Omental fat pad (tissue), 4 donors: ENCODE measurements at places on chromosomes 13 and 19.

DNA sequence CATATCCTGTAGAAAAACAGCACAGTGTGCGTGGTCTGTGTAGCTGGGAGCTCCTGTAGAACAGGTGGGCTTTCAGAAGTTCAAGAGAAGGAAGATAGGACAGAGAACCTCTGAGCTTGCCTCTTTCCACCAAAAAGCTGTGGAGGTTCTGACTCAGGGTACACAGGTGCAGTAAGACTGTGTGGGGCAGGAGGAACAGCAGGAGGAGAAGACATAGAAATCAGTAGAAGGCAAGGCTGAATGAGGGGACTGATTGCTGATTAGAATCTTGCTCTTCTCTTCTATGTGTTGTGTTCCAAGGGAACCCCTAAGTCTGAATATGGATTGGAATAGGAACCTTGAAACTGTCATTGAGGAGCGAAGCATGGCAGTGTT is 122.7 kb downstream of the AKAP11 start:
- no peak for DNase-seq

DNA sequence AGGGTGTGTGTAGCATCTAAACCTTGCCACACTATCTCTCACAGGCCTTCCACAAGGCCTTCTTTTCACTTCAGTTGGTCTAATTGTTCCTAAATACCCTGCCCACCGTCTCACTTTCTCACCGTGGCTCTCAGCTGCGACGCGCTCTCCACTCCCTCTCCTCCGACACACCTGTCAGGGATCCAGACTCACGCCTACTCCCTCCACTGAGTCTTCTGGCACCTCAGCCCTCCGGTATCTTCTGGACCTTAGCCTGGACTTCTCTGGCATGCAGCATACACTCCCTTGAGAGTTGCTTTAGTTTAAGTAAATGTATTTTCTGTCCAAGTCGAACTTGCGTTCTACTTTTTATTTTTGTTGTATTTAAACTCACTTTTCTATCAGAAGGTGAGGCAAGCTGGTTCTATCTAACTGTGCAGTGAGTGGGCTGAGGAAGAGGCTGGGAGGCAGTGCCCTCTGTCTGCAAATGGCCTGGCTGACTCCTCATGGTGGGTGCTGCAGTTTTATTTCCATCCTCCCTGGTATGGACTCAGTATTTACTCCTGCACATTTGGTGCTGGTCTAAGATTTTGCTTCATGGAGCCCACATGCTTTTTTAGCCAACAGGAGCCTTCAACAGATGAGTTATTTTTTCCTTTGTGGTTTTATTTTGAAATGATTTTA is 28.5 kb upstream of the ARGLU1 start:
- DNase-seq = no peak

DNA sequence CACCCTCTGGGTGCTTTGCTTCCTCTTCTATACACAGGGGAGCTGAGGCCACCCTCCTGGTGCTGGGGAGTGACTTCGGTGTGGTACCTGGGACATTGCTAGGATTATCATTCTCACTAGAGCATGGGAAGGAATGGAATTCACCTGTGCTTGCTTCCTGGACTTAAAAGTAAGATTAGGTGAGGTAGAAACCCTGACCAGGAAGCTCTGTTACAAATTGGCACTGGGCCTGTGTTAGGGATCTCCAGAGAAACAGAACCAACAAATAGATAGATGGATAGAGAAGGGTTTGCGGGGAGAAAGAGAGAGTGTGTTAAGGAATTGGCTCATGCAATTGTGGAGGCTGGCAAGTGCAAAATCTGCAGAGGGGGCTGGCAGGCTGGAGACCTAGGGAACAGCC is 13.9 kb upstream of the SIAH3 start:
- no peak for DNase-seq

DNA sequence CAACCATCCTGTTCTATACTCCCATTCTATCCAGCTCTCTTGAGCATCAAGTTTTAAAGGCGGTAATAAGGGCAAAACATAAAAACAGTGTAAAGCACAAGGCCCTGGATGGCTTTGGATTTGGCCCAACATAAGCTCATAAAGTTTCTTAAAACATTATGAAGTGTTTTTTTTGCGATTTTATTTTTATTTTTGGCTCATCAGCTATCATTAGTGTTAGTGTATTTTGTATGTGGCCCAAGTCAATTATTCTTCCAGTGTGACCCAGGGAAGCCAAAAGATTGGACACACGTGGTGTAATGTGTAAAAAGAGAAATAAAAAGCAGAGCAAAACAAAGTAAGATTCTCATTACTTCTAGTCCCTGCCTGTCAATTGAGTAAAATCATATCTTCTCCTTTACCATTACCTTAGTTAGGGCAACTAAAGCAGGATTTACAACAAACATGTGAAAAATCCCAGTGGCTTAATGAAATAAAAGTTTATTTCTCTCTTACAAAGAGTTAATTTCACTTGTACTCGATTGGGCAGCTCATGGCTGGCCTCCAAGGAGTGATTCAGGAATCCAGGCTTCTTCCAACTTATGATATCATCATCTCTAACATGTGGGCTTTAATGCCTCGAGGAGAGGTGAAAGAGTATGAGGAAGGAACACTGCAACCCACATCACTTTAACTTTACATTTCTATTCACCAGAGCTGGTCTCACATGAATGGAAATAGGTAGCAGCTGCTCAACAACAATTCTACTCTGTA is 725.2 kb upstream of the SLITRK1 start:
- DNase-seq = no peak

GRCh38 chr13:96835546-96835945 is 158.7 kb downstream of the OXGR1 start:
- DNase-seq = no peak

DNA sequence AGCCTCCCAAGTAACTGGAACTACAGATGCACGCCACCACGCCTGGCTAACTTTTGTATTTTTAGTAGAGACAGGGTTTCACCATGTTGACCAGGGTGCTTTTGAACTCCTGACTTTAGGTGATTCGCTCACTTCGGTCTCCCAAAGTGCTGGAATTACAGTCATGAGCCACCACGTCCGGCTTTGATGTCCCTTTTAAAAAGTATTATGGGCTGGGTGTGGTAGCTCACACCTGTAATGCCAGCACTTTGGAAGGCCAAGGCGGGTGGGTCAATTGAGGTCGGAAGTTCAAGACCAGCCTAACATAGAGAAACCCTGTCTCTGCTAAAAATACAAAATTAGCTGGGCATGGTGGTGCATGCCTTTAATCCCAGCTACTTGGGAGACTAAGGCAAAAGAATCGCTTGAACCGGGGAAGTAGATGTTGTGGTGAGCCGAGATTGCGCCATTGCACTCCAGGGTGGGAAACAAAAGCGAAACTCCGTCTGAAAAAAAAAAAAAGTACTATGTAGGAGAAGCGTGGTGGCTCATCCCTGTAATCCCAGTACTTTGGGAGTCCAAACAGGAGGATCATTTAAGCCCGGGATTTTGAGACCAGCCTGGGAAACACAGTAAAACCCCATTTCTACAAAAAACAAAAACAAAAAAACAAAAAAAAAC is 22.8 kb upstream of the ERVV-1 start:
- DNase-seq = no peak

- DNase-seq = no peak
These were observed 9.4 kb downstream of the C19orf81 start for GRCh38 chr19:50658441-50659317.

DNA sequence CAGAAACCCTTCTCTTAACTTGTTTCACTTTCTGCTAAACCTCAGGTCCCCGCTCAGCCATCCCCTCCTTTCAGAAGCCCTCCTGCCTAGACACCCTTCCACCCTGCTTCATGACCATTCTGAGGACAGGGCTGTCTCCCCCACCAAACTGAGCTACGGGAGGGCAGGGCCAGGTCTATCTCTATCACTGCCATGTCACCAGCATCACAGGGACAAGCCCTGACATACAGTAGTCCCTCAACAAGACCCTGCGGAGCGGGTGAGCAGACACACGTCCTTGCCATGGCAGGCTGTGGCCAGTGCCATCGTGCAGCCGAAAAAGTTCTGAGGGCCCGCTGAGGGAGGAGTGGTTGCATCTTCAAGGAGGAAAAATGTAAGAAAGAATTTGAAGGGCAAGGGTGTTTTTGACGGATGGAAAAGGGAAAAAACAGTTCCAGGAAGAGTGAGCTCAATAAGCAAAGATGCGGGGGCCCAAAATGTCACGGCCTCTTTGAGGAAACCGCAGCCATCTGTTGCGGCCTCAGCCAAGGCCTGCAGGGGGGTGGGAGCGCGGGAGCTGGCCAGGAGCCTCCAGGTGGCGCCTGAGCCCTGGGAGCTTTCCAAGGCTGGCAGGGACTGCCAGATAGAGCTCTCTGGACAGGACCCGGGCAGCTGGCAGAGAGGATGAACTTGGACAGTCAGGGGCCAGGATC is 8.1 kb downstream of the PTGIR start:
- no peak for DNase-seq

- DNase-seq = no peak
These were observed 34.4 kb downstream of the ZNF44 start for GRCh38 chr19:12260236-12260635.

GRCh38 chr13:30743319-30744055 is 8.1 kb downstream of the ALOX5AP start:
- peak; percentile 61 for DNase-seq

- DNase-seq = no peak
These were observed 28.0 kb upstream of the C1QTNF9 start for GRCh38 chr13:24281188-24282008.

- DNase-seq = no peak
These were observed 19.2 kb upstream of the UQCR11 start for GRCh38 chr19:1624458-1624857.

- DNase-seq = no peak
These were observed 7.1 kb downstream of the TCF3 start for GRCh38 chr19:1645299-1645698.
